ENCODE measurements at places on chromosomes 6 and 20.

GRCh38 chr6:110039981-110040383 lies 61.9 kb downstream of the GPR6 start:
- DNase-seq, result peak; percentile 4

- no peak for DNase-seq
Measured at GRCh38 chr6:139860203-139860602, 485.8 kb upstream of the CITED2 start.

- DNase-seq, result no peak
Measured at GRCh38 chr20:47355489-47356219, 845 bp downstream of the ZMYND8 start.

GRCh38 chr20:47576516-47577033 lies 74.9 kb downstream of the NCOA3 start:
- no peak for DNase-seq

GRCh38 chr6:15090745-15091384 lies 155.0 kb upstream of the JARID2 start:
- DNase-seq, result no peak

DNA sequence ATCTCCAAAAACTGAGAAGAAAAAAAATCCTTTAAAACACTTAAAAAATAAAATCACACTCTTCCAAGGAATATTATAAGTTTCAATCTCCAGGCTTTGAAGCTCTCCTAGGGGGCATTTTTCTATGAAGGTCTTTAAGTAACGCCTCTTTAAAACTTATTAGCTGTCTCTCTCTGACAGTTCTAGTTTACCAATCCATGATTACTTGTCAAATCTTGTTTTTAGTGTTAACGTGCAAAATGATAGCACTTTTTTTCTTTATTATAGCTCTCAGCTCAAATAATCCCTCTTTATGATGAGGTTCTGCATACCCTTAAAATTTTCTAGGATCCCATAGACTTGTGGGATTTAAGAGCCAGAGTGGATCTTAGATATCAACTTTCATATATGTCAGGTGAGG lies 369.0 kb downstream of the DOK5 start:
- no peak for DNase-seq

- DNase-seq, result no peak
Measured at GRCh38 chr6:53734473-53735299, 60.1 kb upstream of the LRRC1 start.

DNA sequence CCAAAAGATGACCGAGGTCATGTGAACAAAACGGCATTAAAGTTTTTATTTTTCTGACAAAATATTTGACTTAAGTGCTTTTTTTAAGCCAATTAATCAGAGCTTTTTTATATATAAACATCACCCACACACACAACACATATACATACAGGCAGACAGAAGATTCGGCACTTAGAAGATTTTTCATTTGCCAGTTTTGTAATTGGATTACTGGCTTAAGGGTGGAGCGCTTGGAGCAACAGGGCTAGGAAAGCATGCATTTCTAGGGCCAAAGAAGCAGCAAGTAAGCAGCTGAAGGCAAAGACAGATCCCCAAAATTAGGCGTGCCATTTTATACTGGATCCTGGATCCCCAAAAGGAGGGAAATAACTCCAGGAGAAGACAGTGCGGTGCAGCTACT lies 30.3 kb downstream of the SAMD5 start:
- no peak for DNase-seq

DNA sequence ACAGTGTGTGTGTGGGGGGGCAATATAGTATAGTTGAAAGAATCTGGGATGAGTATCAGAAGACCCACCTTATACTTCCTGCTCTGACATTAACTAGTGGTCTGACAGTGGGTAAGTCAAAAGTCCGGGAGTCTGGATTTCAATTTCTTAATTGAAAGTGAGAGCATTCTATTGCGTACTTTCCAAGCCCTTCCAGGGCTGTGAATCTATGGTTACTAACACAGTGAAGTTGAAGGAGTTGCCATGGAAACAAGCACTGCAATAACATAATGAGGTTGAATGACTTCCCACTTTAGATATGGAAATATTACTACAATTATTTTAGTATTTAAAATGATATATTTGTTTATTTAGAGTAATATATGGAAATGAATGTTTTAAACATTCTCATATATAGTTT lies 80.2 kb downstream of the MLIP start:
- no peak for DNase-seq

DNA sequence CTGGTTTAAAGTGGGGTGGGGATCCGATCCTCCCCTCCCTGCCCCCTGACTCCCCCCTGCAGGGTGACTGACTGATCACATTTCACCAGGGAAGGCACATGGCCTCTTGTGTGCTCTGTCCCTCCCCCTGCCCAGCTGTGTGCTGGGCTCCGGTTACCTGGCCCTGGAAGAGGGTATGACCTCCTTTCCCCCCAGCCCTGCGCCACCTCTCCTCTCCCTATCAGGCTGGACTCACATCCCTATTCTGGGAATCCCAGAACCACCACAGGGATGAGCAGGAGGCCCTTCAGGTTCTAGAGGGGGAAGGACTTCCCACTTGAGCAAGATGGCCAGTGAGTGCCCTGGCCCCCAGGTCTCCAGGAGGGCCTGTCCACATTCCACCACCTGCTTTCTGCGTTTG lies 2.1 kb upstream of the IP6K3 start:
- no peak for DNase-seq

DNA sequence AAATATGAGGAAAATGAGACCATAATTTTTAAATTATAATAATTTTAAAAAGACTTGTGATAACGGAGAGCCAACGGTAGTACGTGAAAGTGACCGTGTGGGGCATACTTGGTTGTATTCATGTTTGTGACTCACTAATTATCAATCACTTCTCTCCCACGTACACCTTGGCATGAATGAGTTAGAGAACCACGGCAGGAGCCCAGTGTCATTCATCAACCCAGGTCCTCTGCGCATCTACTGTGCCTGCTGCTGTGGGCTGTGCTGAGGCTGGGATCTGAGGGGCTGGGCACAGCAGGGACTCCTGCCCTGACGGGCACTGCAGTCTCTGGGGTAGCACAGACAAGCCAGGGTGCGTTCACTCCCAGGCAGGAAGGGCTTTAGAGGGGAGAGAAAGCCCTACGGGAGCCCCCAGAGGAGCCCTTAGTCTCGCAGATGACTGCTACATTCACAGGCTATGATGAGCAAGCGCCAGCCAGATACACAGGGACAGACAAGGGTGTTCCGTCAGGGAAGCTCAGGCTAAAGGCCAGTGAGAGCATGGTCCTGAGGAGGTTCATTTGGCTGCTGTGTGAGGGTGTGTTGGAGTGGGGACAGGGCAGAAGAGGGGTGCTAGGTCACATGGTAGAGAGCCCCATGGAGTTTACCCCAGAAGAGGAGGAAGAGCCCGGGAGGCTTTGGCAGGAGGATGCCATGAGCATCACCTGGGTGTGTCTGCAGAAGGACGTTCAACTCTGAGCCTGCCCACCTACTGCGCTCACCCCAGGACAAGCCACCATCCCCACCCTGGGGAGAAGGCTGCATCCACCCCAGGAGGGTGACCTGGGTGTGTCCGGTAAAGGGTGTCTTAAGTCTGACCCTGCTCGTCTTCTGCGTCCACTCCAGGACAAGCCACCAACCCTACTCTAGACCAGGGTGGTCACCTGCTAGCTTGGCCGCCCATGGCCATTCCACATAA lies 8.2 kb upstream of the RPS6KA2 start:
- DNase-seq, result no peak

GRCh38 chr6:31945507-31946369 lies at the start of gene CFB:
TSS of gene CFB (plus strand) at chr6:31946095. CDS start at chr6:31946222, 127 bp downstream.
- no peak for DNase-seq

DNA sequence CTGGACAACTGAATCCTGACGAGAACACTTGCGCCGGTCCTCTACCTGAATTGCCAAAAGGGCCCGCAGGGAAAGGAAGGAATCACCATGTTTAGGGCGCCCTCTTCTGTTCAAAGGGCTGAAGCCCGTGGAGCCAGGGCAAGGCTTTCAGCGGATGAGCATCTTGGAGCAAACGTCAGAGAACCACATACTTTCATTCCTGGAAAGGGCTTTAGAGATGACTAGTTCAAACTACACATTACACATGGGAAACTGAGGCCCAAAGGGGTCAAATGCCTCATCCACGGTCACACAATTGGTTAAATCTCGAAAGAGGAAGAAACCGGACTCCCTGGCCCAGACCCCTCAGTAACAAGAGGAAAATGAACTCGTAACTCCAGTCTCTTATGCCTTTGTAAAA lies 11.5 kb upstream of the ZNF133 start:
- peak; percentile 24 for DNase-seq

DNA sequence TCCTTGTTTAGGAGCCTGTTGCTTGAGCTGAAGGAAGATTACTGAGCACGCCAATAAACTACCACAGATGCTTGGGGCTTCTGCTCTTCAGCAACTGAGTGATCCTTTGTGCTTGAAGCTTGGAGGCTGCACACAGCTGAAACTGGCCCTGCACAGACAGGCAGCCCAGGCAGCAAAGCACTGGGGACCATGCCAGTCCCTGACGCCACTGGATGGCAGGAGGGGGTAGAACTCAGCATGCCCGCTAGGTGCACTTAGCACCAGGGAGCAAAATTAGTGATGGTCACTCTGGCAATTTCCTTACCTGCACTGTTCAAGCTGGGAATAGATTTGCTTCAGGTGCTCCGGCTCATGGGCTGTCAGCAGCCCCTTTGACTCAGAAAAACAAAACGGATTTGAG lies 91.5 kb downstream of the FAM50B start:
- DNase-seq, result no peak

DNA sequence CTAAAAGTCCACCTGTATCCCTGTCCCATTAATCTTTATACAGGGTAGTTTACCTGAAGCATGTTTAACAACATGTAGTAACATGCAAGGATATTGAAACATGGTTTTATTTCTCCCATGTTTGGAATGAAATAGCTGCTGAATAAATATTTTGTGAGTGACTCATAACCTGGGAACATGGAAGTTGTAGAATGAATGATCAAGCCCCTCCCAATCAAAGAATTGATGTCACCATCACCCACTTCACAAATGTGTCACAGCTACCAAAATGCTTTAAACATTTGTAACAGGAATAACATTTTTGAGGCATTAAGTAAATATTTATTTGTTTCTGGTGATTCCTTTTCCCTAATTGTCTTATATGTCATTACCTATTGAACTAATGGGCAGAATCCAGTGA lies 58.9 kb upstream of the TNFAIP3 start:
- DNase-seq, result no peak

GRCh38 chr6:494394-494793 lies 102.8 kb downstream of the IRF4 start:
- no peak for DNase-seq

GRCh38 chr20:18981962-18982539 lies 168.5 kb downstream of the SCP2D1 start:
- no peak for DNase-seq

Data from activated T-helper 1 cell treated with Interleukin-2 at 50 U/mL for 16 hours (primary cell).